NCI-H1092 (cell line): ENCODE measurements at places on chromosomes 1 and 21.

- DNase-seq: no peak
Observed at GRCh38 chr1:191368891-191369654, 789.2 kb upstream of the RGS18 start.

- DNase-seq: no peak
Observed at GRCh38 chr1:164562061-164562460, 3.1 kb downstream of the PBX1 start.

- DNase-seq: no peak
Observed at GRCh38 chr1:12371053-12371452, 141.2 kb downstream of the VPS13D start.

DNA sequence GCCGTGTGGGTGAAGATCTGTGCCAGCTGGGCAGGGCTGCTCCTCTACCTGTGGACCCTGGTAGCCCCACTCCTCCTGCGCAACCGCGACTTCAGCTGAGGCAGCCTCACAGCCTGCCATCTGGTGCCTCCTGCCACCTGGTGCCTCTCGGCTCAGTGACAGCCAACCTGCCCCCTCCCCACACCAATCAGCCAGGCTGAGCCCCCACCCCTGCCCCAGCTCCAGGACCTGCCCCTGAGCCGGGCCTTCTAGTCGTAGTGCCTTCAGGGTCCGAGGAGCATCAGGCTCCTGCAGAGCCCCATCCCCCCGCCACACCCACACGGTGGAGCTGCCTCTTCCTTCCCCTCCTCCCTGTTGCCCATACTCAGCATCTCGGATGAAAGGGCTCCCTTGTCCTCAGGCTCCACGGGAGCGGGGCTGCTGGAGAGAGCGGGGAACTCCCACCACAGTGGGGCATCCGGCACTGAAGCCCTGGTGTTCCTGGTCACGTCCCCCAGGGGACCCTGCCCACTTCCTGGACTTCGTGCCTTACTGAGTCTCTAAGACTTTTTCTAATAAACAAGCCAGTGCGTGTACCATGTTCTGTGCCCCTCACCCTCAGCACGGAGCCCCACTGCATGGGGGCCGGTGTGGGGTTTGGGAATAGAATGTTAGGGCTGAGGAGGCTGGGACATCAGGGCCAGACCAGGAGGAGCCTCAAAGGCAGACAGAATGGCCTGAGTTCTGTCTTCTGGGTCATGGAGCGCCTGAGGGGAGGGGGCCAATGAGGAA lies 21.3 kb downstream of the SERINC2 start:
- DNase-seq: no peak

- no peak for DNase-seq
Observed at GRCh38 chr21:16468184-16468583, 738.4 kb downstream of the USP25 start.
